Umbilical cord (tissue), 2 donors: ENCODE measurements at places on chromosomes 1 and 21.

GRCh38 chr1:42968654-42969053 is 10.0 kb upstream of the SLC2A1 start:
- no peak for DNase-seq

DNA sequence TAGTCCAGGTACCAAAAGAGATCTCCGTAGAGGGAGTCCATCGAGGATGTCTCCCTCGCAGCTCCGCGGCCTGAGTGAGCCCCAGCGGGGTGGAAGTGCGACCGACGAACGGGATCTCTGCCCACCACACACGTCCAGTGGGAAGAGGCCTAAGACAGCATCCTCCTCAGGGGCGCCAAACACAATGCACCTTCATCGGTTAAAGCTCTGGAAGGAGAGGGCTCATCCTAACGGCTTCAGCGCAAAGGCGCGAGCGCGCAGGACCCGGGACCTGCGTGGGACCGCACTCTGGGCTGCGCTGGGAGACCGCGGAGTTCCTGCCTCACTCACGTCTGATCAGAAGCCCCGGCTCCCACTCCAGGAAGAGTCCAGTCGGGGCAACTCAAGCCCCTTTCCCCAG is 7.6 kb downstream of the SLC25A24 start:
- DNase-seq = no peak

DNA sequence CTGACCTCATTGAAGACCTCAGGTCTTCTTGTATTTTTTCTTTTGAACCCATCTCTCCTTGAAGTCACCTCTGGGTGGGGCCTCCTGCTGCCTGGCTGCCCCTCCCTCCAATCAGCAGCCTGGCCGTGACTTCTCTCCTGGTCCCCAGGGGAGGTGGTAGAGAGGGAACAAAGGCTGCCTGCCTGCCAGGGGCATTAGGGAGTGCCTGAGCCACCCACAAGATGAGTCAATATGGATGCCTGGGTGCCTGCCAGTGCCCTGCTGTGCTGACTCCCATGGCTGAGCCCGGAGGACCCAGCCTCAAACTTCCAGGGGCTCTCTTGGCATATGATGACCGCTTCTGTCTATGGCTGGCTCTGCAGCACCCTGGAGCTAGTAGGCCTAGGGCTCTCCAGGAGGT is 5.3 kb upstream of the CDCP2 start:
- DNase-seq = no peak

GRCh38 chr1:65265651-65266351 is 43.5 kb upstream of the DNAJC6 start:
- peak; percentile 57 for DNase-seq

DNA sequence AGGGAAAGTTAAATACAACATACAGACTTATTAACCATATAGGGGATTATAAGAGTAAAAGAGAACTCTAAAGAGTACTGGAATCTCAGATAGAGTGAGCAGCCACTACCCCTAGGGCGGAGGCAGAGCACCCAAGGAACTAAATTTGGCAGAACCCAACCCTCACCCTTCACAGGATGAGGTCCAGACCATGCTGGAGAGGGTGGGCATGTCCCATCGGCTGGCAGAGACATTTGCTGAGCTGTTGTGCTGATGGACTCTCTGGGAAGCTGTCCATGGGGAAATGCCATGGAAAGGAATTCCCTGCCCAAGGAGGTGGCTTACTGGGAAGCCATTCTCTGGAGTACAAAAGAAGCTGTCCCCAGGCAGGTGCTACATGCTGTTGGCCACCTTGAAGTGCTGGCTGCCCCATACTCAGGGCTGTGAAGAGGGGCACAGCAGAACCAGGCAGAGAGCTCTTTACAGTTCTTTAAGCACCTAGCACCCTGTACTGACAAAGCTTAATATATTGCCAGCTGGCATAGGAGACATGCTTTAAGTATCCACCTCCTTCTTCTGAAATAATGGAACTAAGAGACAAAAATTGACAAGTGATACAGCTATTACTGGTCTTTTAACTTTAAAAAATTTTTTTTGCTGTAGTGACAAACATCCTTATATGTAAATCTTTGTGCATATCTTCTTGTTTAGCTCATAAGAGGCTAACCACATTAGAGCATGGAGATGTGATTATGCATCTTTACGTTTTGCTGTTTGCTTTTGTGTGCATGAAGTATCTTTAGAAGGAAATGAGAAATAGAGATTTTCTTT is 29.6 kb downstream of the TSNAX start:
- no peak for DNase-seq

- DNase-seq = no peak
Measured at GRCh38 chr1:205285381-205286101, 36.0 kb downstream of the NUAK2 start.

DNA sequence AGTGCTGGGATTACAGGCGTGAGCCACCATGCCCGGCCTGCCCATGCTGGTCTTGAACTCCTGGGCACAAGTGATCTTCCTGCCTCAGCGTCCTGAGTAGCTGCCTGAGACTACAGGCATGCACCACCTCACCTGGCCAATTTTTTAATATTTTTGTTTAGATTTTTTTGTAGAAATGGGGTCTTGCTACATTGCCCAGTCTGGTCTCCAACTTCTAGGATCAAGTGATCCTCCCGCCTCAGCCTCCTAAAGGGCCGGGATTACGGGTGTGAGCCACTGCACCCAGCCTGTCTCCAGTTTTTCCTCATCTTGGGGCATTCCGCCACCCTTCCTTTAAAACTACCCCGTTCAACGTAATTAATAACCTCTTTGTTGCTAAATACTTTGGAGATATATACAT is 7.4 kb downstream of the PMF1 start:
- no peak for DNase-seq

- no peak for DNase-seq
Measured at GRCh38 chr1:165134431-165134830, 222.1 kb downstream of the LMX1A start.

DNA sequence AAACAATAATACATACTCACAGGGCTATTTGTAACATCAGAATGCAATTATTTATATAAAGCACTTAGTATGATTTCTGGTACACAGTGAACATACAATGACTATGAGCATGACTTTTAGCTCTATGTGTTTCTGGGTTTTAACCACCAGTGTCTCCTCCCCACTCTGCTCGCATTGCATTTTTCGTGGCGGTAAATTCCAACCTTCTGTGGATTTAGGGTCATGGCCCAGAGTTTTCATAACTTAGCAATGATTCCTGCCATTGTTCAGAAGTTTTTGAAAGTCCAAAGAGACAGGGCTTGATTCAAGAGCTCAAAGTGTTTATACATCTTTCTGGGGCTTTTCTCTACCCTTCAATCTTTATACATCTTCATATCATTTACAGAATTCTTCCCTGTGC is 191.3 kb downstream of the BACH1 start:
- DNase-seq = no peak

- DNase-seq = no peak
Measured at GRCh38 chr1:78619446-78619802, 824 bp upstream of the IFI44L start.

GRCh38 chr1:201649761-201650622 is 111.1 kb downstream of the NAV1 start:
- DNase-seq = peak; percentile 88

GRCh38 chr1:197638316-197638715 is 137.0 kb downstream of the DENND1B start:
- DNase-seq = no peak

DNA sequence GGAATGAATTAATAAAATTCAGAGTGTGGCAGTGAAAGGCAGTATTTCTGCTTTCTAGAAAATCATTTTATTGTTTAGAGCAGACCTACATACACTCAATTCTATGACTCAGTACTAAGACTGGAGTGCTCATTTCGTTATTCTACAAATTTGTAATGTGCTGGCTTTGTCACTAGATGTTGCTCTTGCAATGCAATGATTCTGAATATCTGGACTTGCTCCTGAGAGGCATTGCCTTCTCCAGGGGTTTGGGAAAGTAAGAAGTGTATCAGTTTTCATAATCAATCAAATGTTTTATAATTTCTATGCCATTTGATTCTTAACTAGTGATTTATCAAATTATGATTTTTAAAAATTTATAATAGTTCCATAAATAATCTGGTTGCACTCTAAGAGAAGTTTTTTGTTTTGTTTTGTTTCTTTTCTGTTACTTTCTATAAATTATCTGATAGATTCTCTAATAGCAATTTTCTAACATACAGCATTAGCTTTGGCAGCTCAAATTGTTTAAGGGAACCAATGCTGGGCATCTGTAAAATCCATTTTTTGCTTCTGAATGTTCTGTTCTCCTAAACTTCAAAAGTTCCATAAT is 280.5 kb upstream of the SGIP1 start:
- peak; percentile 88 for DNase-seq

GRCh38 chr21:39633770-39634181 is 21.0 kb downstream of the B3GALT5 start:
- peak; percentile 89 for DNase-seq

DNA sequence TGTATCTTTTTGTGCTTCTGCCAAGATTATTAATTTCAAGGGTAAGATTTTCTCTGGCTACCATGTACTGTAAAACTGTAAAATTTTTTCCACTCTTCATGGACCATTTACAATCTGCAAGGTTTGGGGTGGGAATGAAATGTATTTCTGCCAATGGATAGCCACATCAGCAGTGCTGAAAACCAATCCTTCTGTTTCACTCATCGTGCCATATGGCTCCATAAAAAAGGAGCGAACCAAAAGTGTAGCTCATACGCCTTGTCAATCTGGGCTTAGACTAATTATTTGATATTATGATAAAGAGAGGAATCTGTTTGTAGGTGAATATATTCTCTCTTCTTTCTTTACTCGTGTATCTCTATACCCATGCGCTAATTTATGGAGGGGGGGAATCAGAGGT is 3.0 kb upstream of the SLC44A5 start:
- no peak for DNase-seq

DNA sequence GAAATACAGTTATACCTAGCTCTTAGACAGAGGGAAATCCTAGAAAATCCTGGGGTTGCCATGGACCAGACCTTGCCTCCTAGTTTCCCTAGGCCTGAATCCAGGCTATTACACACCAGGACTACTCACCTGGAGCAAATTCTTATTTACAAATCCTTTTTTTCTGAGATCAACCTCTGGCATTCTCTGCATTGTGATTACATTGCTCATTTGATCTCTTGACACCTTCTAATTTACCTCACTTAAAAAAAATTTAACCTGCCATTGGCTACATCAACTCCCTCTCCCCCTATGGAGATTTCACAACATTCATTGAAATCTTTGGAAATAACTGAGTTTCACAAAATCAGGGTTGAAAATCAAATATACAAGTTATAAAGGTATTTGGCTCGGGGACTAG is 2.9 kb upstream of the C1orf105 start:
- no peak for DNase-seq

DNA sequence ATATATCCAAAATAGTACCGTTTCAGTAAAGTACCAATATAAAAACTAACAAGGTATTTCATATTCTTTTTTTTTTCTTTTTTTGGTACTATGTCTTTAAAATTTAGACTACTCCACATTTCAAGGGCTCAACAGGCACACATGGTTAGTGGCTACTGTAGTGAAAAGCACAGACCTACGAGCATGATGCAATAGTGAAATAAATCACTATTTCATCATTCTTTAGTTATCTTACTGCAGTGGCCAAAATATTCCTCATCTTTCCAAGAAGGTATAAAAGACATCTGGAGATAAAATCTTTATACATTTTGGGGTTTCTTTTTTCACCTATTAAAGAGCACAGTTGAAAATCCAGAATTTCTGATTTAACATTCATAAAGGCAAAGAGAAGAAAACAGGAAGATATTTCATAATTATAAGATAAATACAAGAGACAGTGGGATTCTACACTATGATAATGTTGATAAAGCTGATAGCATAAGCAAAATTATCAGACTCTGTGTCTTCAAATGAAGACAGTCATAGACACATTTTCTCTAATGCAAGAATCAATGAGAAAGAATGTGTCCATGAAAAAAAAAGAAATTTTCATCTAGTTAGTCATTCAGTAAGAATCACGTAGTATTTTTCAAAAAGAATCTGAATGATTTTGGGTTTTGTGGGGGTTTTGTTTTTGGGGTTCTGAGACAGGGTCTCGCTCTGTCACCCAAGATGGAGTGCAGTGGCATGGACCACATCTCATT is 41.9 kb downstream of the CEP170 start:
- DNase-seq = peak; percentile 79

DNA sequence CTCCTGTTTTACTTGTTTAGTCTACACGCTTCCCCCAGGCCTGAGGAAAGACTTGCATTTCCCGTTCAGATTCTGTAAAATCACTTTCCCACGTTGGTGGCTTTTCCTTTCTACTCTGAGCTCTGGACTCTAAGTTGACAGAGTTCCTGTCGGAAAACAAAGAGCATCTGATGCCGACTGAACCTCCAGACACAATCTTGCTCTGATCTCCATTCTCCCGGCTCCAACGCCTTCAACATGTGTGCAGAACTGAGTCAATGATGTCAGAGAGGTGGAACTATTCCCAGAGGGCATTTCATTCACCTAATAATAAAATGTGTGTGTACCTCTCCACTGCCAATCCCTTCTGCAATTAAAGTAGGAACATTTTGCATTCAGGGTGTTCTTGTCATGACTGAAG is 147.7 kb downstream of the MIS18A start:
- no peak for DNase-seq

DNA sequence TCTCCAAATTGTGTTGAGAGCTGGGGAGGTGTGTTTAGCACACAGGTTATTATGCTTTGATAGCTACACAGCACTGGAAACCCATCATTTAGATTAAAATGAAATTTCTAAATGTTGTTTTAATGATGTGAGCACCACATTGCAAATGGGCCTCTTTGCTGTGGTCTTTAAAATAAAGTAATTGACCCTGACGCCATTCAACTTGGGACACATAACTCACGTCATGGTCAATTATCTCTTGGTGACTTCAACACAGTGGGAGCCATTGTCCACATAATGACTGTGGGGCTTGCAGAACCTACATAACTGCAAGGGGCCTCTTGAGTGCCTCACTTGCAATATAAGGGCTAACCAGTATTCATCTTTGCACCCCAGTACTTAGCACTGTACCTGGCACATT is 280.4 kb downstream of the HLX start:
- DNase-seq = no peak

DNA sequence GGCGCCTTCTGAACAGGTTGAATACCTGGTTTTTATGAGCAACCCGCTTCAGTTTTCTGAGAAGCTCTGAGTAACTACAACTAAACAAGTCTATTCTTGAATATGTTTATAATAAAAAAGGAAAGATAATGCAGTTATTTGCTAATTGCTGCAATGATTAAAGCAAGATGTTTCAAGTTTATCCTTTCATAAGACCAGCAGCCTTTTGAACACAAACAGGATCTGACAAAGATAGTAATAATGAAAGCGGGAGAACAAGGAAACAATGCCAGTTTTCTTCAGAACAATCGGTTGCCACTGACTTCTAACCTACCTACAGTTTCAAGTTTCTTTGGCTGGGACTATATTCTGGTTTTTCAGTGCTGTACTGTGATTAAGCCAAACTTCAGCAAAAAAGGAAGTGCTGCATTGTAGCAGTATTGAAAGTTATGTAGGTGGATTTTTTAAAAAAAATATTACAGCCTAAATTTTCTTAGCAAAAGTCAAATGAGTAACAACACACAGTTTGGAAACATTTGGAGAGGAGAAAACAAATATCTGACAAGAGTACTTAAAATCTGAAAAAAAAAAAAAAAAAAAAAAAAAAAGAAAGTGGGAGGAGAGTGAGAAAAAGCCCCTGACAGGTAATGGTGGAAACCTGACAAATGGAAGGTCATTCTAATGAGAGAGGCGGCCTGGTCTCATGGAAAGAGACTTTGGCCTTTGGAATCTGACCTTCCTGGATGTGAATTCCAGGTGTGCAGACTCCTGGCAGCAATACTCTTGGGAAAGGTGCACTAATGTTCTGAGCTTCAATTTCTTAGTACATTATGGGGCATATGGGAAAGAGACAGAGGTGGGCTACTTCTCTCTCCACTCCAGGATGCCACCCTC is 11.4 kb downstream of the KCNJ15 start:
- DNase-seq = no peak
